ENCODE measurements at places on chromosomes 4 and X.

DNA sequence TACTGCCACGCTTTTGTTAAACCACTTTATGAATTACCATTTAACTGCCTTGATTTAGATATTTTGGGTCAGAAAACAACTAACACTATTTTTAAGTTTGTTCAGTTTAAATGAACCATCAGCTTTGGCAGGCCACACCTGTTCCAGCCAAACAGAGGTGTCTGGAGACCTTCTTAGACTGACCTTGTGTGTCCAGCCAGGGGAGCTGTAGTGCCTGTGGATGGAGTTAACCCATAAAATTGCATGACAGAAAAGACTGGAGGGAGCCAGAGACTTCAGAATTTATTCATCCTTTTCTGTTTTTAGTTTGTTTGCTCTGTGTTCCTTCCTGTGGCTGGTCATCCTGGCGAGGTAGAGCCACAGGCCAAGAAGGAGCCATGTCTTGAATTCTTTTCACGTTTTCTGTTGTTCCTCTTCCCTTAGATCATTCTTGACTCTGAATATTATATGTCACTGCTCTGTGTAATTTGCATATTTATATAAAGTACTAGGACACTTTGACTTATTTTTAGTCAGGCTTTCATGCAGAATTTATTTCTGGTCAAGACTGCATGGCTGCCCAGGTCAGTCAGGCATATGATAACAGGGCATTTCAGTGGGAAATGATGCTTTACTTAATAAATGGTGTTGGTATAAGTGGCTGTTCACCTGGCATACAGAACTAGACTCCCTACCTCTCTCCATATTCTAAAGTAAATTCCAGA lies 26.7 kb downstream of the HERC3 start:
- DNase-seq, result no peak

DNA sequence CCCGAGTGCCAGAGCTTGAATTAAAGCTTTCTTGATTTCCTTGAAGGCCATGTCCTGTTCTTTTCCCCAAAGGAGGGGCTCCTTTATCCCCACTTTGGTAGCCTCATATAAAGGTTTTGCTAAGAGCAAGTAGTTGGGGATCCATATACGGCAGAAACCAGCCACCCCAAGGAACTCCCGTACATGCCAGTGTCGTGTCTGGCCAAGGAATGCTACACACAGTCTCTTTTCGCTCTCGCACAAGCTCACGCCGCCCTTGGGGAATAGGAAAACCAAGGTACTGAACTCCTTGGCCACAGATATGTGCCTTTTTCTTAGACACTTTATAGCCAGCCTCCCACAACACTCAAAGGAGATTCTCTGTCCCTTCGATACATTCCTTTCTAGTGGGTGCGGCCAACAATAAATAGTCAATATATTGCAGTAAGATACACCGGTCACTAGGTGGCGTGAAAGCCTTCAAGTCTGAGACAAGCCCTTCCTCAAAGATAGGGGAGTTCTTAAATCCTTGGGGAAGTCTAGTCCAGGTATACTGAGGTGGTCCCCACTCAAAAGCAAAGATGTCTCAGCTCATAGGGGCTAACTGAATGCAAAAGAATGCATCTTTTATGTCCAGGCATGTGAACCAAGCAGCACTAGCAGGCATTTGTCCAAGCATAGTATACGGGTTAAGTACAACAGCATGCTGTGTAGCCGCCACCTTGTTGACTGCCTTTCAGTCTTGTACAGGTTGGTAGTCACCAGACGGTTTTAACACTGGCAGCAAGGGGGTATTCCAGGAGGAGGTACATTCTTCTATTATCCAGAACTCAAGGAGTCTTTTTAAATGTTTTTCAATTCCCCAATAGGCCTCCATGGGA lies 57.8 kb upstream of the XAGE1B start:
- no peak for DNase-seq

GRCh38 chr4:159829184-159829583 lies 726.3 kb downstream of the RAPGEF2 start:
- DNase-seq, result no peak

DNA sequence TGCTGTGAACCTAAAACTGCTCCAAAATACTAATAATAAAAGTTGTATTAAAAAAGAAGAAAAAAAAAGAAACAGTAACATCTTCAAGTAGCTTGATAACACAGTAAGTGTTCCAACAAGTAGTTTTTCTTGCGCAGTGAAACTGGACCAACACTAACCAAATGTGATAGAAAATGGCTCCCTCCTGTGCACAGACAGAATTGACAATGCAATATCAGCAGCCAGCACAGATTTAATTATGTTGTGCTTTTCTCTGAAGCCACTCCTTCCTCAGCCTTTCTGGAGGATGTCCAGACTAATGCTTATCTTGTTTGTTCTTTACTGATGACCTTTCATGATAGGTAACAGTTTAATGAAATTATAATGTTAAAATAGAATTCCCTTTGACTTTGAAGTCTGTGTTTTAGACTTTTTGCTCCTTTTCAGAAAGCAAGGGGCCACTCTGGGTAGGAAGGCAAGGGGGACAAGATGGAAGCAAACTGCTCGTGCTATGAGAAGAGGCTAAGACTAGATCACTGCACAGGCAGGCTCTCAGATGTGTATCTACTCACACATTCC lies 147.1 kb upstream of the RPL34 start:
- DNase-seq, result no peak
